Activated T-cell treated with anti-CD3 and anti-CD28 coated beads, Interleukin-2, amount 50 U/mL, for 72 hours (primary cell): ENCODE measurements at places on chromosomes 16 and 17.

- DNase-seq: no peak
Observed at GRCh38 chr17:76480632-76481031, 13.2 kb downstream of the AANAT start.

- DNase-seq: no peak
Observed at GRCh38 chr17:36500745-36501225, 14.3 kb downstream of the ZNHIT3 start.

- no peak for DNase-seq
Observed at GRCh38 chr16:50677351-50677750, 3.8 kb downstream of the SNX20 start.

DNA sequence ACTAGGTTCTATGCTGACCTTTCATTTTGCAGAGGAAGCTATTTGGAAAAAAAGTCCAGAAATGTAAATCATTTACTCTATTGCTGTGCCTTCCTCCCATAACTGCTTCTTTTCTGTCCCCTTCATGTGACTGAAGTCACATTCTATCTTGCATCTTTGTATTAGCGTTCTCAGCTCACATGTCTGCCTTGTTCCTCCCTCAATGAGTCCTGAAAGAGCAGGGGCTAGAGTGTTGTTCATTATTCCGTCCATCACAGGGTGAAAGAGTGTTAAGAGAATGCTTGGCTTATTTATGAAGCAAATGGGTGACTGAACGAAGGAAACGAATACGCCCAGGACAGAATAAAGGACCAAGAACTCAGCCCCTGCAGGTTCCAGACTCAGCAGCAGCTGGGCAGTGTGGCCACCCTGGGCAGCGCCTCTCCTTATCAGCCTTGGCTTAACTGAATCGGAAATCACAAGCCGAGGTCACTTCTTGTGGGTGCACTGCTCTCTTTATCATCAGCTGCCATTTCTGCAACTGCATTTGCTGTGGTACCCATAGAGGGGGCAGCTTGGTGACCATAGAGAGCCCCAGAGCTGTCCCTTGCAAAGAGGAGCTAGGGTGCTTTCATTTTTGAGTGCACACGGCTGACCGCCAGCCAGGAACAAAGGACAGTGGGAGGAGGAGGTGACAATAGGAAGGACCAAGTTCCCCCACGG, 1.8 kb upstream of the PIK3R6 start:
- no peak for DNase-seq

GRCh38 chr16:84925092-84925772, 86.1 kb downstream of the ZDHHC7 start:
- DNase-seq: peak; percentile 73

DNA sequence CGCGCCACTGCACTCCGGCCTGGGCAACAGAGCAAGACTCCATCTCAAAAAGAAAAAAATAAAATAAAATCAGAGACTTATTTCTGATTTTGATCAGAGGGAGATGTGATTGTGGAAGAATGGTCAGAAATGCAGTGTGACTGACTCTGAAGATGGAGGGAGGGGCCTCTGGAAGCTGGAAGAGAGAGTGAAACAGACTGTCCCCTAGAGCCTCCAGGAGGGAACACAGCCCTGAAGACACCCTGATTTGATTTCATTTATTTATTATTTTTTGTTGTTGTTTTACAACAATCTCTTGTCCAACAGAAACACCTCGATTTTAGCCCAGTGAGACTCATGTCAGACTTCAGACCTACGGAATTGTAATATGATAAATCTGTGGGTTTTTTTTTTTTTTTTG, 26.1 kb downstream of the BCL7C start:
- DNase-seq: no peak

GRCh38 chr16:85271198-85271597, 158.9 kb upstream of the CIBAR2 start:
- no peak for DNase-seq

GRCh38 chr16:75264999-75265910, 13.8 kb upstream of the BCAR1 start:
- DNase-seq: no peak

- peak; percentile 40 for DNase-seq
Observed at GRCh38 chr16:89094252-89094879, 714 bp downstream of the ACSF3 start.

DNA sequence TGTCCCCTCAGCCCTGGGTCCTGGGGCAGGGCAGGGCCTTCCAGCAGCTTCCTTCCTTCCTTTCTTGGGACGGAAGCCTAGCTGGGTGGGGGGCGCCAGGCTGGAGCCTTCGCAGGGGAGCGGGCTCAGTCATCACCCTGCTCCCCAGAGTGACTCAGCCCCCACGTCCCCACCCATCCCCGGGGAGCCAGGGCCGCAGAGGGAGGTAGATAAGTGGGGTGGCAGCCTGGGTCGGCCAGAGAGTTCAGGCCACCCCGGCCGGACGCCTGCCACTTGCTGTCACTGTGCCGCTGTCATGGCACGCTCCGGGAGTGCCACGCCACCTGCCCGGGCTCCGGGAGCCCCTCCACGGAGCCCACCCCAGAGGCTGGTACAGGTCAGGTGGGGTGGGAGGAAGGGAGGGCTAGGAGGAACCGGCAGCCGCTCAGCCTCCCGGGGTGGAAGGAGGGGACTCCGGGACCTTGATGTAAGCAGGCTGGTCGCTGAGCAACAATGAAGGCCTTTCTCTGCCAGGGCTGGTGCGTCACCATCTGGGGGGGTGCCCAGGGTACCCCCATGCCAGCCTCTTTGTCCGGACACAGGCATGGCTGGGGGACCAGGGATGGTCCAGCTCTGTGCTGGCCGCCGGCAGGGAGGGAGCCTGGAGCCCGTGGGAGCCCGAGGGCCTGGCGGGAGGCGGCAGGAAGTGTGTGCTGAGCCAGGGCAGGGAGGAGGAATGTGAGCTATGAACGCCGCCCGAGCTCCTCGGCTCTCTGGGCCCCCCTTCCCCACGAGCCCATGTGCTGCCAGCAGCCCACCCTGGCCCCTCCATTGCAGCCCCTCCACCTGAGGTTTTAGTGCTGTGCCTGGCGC, 6.6 kb downstream of the NHERF2 start:
- DNase-seq: no peak

DNA sequence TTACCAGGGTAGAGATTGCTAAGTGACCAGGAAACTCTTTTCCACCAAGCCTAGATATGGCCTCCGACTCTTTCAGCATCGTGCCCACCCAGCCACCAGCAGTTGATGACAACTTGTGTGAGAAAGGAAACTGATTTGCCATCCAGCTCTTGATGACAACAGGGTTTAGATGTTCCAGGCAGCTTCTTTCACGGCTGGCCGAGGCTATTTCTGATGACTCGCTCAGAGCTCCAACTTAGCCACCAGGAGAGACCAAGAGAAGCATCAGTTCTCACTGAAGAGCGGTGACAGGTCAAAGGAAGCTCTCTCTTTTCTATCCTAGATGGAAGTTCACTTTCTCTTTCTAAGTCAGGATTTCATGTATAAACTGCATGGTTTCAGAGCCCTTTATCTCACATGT, 61.2 kb downstream of the MPHOSPH6 start:
- DNase-seq: no peak

GRCh38 chr17:32658470-32659418, 172.0 kb downstream of the CDK5R1 start:
- DNase-seq: no peak

- DNase-seq: no peak
Observed at GRCh38 chr17:50477976-50478375, 684 bp upstream of the RSAD1 start.

DNA sequence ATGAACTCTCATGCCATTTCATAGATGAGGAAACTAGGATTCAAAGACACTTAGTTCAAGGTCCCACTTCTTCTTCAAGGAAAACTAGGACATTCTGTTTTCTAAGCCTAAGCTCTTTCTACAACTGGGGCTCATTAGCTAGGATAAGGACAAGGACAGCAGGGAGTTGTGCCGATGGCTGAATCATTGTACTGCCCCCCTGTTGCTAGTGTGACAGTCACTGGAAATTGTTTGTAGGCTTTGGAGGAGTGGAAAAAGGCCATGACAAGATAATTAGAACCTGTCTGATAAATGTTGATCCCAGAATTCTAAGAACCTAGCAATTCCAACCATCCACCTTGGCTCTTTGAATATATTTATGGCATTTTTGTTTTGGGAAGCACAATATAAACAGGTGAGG, 445.7 kb downstream of the CDH8 start:
- no peak for DNase-seq

DNA sequence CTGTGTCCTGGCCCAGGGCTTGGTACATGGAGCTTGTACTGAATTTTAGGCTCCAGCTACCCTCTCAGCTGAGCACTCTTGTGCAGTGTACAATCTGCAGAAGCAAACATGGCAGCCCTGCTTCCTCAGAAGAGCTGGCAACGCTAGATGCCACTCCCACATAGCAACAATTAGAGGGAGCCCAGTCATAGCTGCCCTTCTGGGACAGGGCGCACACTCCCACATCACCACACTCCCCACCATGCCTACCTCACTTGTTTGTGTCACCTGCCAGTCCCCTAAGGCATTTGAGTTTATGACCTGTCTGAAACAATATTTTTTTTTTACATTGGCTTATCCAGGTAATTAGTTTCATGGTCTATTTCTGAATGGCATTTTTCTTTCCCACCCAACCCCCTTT, 72.3 kb downstream of the C17orf67 start:
- DNase-seq: peak; percentile 38

- DNase-seq: no peak
Observed at GRCh38 chr16:85832570-85833218, 33.2 kb downstream of the COX4I1 start.

- DNase-seq: no peak
Observed at GRCh38 chr16:68116256-68116867, 31.2 kb downstream of the NFATC3 start.

DNA sequence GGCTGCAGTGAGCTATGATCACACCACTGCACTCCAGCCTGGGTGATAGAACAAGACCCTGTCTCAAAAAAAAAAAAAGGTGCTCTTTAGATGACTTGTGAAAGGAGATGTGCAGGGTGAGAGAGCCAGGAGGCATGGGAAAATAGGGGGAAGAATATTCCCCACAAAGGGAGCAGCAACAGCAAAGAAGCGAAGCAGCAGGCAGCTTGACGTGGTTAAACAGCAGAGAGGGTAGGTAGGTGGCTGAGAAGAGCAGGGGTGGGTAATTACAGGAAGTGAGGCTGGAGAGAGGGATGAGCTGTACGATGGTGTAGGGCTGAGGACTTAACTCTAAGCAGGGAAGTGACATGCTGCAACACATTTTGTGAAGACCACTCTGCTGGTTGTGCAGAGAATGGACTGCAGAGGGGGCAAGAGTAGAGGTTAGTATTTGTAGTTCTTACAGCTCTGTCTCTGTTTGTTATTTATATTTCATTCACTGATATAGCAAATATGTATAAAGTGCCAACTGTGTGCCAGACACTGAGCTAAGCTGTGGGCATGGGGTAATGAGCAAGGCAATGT, 1.6 kb downstream of the HEATR3 start:
- peak; percentile 36 for DNase-seq

GRCh38 chr17:67575325-67575724, 142.4 kb upstream of the NOL11 start:
- no peak for DNase-seq

DNA sequence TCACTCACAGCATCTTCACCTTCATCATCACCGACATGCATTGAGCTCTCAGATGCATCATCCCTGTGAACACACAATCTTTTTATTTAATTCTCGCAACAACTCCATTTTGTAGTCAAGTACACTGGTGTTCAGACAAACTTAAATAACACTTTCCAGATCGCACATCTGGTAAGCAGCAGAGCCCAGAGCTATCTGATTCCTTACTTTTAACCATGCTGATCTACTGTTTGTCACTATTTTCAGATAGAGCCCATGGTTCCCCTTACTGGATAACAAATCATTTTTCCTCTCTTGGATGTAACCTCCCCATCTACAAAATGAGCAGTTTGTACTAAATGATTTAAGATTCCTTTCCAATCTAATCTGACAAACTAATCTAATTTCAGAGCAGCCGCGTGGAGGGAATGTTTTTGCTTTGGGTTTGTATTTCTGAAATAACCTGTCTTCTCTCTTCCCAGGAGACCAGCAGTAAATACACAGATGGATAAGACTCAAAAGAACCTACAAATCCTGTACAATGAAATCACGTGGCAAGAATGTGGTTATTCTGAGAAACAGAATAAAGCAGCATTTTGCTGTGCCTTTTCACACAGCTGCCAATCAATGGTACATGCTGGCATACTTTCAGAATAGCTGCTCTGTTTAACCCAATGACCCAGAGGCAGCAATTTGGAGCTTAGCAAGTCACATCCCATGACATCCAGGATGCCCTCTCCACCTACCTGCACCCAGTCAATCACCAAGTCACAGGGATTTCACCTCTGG, 72.9 kb upstream of the CCL2 start:
- DNase-seq: no peak

DNA sequence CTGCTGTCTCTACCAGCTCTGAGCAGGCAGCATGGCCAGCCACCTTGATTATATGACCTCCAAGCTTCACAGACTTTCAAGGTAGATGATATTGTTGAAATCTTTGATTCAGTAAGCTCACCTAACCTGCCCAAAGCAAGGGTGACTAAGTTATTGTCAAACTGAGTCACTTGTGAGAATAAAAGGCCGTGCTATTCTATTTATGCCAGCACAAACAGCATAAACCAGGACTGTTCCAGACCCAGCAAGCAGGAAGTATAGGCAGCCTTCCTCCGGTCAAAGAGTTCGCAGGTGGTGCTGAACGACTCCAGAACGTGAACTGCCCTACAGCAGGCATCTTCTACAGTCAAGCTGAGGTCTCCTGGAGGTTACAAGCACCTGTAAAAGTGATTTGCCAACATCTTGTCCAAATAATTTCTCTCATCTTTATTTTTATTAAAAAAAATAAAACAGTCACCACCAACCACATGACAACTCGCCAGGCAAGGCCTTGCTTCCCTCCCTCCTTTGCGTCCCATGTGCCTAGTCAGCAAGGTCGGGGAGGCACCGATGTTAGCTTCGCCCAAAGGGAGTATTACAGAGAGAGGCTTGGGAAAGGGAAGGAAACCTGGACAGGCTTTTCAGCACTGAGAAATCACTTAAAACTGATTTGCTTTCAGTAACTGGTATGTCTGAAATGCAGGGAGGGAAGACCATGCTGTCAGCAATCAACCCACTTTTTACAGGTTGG, 10.8 kb downstream of the ARL2BP start:
- DNase-seq: no peak

GRCh38 chr17:51739245-51739886, 419.1 kb downstream of the CA10 start:
- no peak for DNase-seq

GRCh38 chr16:20673071-20673806, 24.2 kb downstream of the ACSM1 start:
- no peak for DNase-seq

DNA sequence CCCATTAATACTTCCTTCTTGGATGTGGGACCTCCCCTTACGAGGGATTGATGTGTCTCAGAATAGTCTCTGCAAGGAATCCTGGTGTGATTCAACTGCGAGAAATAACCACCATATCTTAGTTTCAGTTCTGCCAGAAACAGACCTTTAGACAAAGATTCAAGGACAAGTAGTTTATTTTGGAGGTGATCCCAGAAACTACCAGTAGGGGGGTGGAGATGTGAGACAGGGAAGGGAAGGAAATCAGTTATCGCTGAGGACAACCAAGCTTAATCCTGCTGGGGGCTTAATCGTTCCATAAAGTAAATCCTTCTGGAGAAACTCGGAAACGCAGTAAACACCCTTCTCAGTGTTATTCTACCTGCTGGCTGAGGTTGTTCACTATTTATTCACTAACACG, 5.0 kb upstream of the SDR42E1 start:
- DNase-seq: no peak
